ENCODE measurements at places on chromosomes 7 and 10. TPM values are rescaled to one million over a fixed set of nuclear protein-coding genes. Genes with fewer than 3 reads are reported as not detected.

- DNase-seq: no peak
Measured at GRCh38 chr10:47040041-47040491, 128.8 kb downstream of the PTPN20 start.

- DNase-seq: no peak
Measured at GRCh38 chr10:75950997-75951589, 519.7 kb downstream of the LRMDA start.

DNA sequence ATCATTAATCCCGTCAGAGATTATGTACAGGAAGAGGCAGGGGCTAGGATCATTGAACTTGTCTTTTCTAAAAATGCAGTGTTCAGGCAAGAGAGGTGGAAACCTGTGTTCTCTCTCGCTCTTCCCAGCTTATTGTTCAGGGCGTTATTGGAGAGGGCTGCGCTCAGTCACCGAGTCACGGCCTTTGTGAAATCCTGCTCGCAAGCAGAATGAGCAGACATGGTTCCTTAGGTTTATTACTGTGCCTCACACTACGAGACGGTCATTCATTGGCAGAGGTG is 631 bp upstream of the PRKRIP1 start:
- no peak for DNase-seq

- DNase-seq: no peak
Measured at GRCh38 chr10:38007991-38008390, 2.5 kb upstream of the ZNF33A start.

- no peak for DNase-seq
Measured at GRCh38 chr10:8235253-8236027, 181.0 kb downstream of the GATA3 start.

The FAM149B1 gene
- total RNA-seq: 25.9 TPM

The ZSCAN25 gene
- 20.9 TPM for total RNA-seq

The TMEM26 gene
- 2.4 TPM for total RNA-seq

The CFAP46 gene
- total RNA-seq: 5.2 TPM
